ENCODE measurements at places on chromosomes 16 and 17.
A peak's percentile ranks its signal among the peaks of the same experiment; 100 is the strongest.

DNA sequence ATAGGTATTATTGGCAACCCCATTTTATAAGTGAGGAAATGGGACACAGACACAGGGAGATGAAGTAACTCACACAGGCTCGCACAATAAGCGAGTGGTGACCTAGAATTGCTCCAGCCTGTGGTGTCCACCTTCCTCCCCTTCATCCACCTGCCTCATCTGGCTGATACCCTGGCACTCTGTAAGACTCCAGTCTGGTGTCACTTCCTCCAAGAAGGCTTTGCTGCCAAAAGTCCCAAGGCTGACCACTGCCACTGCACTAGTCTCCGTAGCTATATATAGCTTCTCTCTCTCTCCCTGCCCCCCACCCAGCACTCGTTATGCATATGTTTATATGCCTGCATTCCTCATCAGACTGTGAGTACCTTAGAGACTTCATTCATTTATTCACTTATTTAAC, 66.1 kb upstream of the SREBF1 start:
- DNase-seq: no peak

GRCh38 chr17:7916808-7917207, 719 bp upstream of the RNF227 start:
- DNase-seq: no peak

DNA sequence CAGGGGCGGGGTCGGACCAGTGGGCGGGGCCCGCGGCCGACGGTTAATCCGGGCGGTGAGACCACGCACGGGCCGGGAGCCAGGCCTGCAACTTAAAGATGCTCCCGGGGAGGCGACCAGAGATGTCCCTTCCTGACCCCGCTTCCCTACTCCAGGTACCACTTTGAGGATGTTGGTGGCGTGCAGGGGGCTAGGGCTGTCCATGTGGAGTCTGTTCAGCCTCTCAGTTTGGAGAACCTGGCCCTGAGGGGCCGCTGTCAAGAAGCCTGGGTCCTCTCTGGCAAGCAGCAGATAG, 580 bp downstream of the RANGRF start:
- no peak for DNase-seq

- DNase-seq: peak; percentile 7
Observed at GRCh38 chr17:63544467-63545301, 5.6 kb upstream of the DCAF7 start.

DNA sequence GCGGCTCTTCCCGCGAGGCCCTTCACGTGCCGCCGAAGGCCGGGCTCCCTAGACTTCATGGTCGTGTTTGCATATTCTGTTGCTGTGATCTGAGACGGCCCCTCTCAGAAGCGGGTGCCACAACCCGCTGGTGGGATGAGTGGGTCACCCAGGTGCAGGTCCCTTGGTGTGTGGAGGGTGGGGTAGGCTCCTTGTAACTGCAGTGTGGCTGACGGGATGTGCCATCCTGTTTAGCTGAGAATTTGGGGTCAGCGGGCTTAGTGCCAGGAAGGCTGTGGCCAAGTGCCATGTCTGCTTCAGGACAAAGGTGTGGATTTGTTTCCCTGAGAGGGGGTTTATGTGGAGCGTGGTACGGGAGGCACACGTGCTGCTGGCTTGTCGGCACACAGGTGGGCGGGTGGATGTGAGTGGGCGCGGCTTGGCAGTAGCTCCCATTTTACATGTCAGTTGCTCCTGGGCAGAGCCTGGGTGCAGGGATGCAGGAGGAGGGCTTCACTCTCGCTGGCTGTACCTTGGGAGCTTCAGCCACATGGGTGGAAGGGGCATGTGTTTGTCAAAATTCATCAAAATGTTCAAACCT, 9.2 kb upstream of the WFIKKN1 start:
- no peak for DNase-seq

DNA sequence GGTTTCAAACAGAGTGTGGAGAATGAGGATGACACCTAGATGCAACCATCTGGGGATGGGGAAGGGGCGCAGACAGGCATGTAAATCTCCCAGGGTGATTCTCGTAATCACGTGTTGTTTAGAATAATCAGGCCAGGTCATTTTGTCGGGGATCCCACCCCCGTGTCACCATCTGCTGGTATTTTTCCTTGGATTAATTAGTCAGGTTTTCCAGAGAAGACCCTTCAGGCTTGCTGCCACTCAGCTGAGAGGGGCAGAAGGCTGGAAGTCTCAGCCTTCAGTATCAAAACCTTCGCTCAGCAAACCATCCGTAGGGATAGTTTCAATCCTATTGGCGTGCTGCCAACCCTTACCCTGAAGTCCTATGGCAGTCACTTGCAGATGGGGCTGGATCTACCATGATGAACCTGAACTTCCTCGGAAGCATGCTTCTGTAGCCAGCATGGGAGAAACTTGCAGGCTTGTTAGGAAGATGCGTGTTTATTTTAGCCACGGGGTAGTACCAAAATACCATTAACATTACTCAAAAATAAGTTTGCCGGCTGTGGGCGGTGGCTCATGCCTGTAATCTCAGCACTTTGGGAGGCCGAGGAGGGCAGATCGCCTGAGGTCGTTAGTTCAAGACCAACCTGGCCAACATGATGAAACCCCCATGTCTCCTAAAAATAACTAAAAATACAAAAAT, 7.5 kb upstream of the ADCY9 start:
- DNase-seq: no peak

Data from SK-N-DZ (cell line).